Peyer's patch (tissue), 4 donors: ENCODE measurements at places on chromosomes 12 and 14. TPM values are rescaled to one million over a fixed set of nuclear protein-coding genes. Genes with fewer than 3 reads are reported as not detected.
A peak's percentile ranks its signal among the peaks of the same experiment; 100 is the strongest.

GRCh38 chr12:41140117-41140516 lies 48.0 kb upstream of the PDZRN4 start:
- no peak for DNase-seq

DNA sequence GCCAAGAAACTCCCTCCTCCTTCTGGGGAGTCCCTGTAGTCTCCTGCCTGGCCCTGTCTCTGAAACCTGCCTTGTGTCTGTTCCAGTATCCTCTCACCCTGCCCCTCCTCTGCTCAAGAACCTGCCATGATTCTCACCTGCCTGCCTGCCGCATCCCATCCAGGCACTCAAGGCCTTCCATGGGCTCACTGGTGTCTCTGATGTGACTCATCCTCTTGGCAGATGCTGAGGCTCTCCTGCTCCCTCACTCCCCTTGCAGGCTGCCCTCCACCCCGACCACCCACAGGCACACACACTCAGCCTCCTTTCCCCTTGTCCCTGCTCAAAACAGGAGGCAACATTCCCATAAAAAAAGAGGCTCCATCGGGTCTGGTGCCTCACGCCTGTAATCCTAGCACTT lies 5.8 kb upstream of the BEGAIN start:
- no peak for DNase-seq

- no peak for DNase-seq
These were observed 385.8 kb downstream of the MED13L start for GRCh38 chr12:115891556-115892164.

GRCh38 chr14:98964171-98964570 lies 307.8 kb downstream of the BCL11B start:
- no peak for DNase-seq

DNA sequence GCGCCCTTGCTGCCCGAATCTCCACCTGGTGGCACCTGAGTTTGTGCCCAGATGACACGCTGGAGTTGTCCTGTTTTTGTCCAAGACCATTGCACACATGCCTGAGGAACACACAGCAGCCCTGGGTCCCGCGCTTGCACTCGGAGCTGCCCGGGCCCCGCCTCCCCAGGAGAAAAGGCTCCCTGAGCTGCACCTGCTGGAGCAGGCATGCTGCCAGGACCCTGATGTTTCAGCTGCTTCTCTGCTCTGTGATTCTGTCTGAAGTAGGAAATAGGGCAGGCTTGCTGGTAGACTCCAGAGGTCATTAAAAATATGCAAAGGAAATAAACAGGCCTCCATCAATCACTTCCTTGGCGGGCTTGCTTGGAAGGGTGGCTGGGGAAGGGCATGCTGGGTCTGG lies 271.6 kb downstream of the CACNA1C start:
- no peak for DNase-seq

- peak; percentile 41 for DNase-seq
These were observed 7.8 kb upstream of the ITGB7 start for GRCh38 chr12:53214687-53215455.

DNA sequence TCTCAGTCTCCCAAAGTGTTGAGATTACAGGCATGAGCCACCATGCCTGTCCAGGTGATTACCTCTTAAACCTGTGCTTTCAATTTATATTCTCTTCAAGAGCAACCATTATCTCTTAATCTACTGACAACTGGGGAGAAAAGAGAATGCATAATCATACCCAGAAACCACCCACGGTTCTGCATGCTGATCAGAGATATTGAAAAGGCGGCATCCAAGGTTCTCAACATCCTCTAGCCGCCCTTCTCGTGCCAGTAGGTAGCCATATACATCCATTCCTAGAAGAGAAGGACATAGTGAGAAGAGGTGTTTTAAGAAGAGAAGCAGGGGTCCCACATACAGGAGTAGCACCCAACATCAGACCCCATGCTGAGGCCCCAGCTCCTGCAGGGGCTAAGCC lies 20.8 kb downstream of the ANAPC7 start:
- DNase-seq = no peak

DNA sequence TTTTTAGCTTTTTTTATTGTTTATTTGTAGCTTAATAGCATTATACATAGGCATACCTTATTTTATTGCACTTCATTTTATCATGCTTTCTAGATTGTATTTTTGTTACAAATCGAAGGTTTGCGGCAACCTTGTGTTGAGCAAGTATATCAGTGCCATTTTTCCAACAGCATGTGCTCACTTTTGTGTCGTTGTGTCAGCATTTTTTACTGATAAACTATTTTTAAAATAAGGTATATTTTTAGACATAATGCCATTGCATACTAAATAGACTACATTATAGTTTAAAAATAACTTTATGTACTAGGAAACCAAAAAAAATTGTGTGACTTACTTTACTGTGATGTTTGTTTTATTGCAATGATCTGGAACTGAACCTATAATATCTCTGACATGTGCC lies 56.2 kb upstream of the RESF1 start:
- no peak for DNase-seq

DNA sequence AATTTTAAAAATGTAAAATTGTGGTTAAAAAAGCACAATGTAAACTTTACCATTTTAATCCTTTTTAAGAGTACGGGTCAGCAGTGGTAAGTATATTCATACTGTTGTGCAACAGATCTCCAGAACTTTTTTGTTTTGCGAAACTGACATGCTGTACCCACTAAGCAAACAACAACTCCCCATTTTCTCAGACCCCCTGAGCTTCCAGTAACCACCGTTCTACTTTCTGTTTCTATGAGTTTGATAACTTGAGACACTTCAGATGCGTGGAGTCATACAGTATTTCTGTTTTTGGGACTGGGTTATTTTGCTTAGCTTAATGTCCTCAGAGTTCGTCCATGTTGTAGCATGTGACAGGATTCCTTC lies 38.0 kb downstream of the CHST11 start:
- no peak for DNase-seq

GRCh38 chr12:124386661-124387527 lies 92.0 kb downstream of the RFLNA start:
- DNase-seq = no peak

CLEC1B gene
- not detected for total RNA-seq

RBP5 gene
- 3.7 TPM for total RNA-seq

KLRD1 gene
- 2.8 TPM for total RNA-seq

KRT76 gene
- not detected for total RNA-seq
